ENCODE measurements at places on chromosomes 13 and 19.

DNA sequence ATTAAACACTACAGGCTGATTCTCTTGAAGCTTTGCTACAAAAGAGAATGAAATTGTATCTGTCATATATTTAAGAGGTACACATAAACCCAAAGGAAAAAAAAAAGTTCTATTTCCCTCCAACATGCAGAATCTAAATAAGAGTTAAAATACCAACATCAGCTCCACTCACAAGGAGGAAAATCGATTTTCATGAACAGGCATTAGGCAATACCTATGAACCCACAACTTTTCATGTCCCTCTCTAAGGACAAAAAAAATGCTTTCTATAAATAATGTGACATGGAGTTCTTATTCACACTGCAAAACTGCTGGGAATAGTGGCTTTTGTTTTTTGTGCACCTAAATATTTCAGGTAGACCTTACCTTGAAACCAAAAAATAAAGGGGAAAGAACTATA is 192.5 kb downstream of the KLF12 start:
- DNase-seq, result no peak

DNA sequence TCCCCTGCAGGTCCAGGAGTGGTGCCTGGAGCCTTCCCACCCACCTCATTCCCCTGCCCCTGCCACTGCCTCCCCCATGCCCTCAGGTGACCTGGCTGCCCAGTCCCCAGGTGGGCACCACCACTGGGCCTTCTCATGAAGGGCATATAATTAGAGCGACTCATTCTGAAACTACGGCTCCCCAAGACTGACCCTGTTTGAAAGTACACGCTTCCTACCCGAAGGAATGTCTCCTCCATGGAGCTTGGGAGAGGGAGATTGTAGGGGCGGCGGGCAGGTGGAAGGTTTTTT is 52.6 kb downstream of the GPR12 start:
- DNase-seq, result no peak

- no peak for DNase-seq
Observed at GRCh38 chr19:9321338-9321737, 2.6 kb upstream of the ZNF559 start.

DNA sequence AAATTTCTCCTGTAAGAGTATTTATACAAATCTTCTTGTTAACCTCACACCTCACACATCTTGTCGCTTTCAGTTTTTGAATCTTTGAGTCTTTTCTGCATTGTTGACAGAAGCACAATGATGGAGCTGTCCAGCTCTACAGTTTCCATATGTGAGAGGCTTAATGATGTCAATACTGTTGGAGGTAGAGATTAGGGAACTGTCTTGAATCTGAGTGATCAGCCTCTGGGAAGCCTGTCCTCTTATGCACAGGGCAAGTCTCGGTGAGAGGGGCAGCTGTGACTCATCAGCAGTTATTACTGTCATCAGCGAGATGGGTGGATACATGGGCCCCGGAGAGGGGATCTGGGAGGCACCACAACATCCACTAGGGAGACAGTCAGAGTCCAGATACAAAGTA is 4.6 kb upstream of the ITGBL1 start:
- DNase-seq, result no peak

GRCh38 chr19:30174791-30175190 is 197.4 kb upstream of the ZNF536 start:
- no peak for DNase-seq

DNA sequence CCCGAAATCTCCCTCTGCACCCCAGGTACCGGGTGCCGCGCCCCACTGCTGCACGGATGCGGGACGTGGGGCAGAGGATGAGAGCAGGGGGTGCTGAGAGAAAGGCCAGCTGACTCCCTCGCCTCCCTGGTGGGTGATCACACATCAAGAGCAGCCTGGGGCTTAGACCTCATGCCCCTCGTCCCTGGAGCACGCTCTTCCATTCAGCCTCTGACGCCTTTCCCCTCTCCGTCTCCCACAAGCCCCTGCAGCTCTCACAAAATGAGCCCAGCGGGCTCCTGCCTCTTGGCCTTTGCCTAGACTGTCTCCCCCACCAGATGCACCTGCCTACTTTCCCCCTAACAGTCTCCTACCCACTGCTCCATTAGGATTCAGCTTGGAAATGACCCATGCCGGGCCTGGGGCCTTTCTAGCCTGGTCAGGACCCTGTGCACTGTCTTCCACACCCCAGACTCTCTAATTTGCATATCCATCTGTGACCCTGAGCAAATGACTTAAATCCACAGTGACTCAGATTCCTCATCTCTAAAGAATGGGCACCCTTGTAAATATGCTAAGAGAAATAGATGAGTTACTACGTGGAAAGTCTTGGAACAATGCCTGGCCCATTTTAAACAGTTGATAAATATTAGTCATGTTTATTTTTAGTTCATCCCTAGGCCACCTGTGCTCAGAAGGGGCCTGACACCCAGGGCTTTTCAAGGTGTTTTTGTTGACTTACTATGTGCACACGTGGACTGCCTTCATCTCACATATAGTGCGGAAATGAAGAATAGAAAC is 582 bp upstream of the PTPRH start:
- no peak for DNase-seq

DNA sequence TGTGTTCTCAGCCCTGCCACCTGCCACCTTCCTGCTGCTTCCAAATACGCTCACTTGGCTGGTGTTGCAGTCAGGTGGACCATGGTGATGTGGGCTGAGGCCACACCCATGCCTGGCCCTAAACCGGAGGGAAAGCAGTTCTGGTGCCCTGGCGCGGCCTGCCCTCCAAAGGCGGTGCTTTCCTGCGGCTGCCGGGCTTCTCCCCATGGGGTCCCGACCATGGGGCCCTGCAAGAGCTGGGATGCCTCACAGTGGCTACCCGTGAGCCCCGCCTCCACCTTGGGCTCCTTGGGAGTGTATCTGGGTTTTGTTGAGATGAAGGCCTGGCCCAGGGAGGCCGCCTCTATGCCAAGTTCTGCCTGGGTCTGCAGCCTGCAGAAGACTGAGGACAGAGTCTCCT is 73.7 kb downstream of the ERICH6B start:
- no peak for DNase-seq

DNA sequence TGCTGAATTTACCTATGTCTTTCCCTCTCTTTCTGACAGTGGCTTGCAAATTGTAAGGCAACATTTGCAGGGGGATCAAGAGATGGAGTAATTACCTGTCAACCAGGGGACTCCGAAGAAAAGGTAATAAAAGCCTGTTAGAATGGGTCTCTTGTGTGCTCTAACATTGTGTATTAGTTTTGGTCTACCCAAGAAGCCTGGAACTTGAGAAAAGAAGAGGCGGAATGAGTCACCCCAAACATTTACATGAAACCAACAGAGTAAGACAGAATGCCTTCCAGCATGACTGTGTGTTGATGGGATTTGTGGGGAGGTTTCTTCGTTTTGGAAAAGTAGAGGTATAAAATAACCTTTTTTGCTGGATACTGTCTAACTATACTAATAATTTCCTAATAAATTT is 36.7 kb downstream of the ZAR1L start:
- no peak for DNase-seq

- no peak for DNase-seq
Observed at GRCh38 chr19:50701367-50701985, 18.1 kb downstream of the SHANK1 start.

- no peak for DNase-seq
Observed at GRCh38 chr19:19956434-19957075, 55.8 kb downstream of the ZNF93 start.

DNA sequence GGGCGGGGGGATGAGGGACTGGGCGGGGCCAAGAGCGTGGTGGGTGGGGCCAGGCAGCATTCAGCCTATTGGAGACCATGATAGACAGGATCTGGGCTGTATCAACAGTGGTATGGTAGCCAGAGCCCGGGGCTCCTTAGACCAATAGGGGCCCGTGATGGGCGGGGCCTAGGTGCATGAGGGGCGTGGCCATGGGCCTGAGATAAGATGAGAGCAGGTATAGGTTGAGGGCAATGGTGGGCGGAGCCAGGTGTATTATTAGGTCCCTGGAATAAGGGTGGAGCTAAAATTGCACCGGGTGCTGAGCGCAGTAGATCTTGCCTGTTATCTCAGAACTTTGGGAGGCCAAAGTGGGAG is 5.3 kb downstream of the ABCA7 start:
- peak; percentile 63 for DNase-seq

DNA sequence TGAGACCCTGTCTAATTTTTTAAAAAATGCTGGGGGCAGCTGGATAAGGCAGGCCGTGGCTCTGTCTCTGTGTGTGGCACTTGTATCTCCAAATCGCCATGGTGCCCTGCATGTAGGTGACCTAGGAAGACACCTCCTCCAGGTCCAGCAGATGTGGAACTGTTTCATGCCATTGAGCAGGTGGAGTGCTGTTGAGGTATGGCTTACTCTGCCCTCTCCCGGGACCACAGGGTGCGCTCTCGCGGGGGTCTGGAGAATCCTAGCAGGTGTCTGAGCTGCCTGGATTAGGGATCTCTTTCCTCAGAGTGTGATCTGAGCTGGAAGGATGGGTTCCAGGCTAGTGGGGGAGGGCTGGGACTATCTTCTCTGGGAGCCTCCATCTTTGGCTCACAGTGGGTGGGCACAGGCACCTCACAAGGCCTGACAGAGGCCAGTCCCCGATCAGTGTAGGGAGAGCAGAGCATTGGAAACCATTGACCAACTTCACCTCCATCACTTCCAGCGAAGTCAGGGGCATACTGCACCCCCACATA is 67.7 kb upstream of the TM9SF2 start:
- DNase-seq, result no peak

GRCh38 chr19:13069415-13070359 is 33.0 kb downstream of the LYL1 start:
- no peak for DNase-seq

GRCh38 chr19:46356149-46357055 is 9.5 kb downstream of the PPP5C start:
- no peak for DNase-seq

- no peak for DNase-seq
Observed at GRCh38 chr19:32186542-32187330, 158.7 kb upstream of the ZNF507 start.

- DNase-seq, result no peak
Observed at GRCh38 chr19:17997969-17998826, 9.8 kb upstream of the ARRDC2 start.

DNA sequence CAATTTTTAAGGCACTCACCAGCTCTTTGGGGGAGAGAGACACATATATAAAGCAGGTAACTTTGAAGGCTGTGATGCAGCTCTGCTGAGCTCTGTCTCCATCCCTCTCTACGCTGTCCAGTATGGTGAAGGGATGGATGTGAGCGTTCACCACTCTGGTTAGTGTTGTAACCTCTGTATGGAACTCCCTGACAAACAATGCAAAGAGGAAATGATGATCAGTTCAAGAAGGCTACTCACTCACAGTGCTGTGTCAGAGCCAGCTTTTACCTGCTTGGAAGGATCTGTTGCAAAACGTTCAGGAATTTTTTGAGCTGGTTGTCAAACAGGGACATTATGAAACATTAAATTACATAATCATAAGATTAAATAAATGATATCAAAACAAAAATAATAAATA is 90.8 kb upstream of the SLC10A2 start:
- no peak for DNase-seq

GRCh38 chr19:48806818-48807589 is 3.8 kb downstream of the BCAT2 start:
- no peak for DNase-seq

- no peak for DNase-seq
Observed at GRCh38 chr13:33087790-33088189, 71.6 kb downstream of the KL start.

GRCh38 chr19:5339950-5340636 is 519 bp downstream of the PTPRS start:
- DNase-seq, result no peak

DNA sequence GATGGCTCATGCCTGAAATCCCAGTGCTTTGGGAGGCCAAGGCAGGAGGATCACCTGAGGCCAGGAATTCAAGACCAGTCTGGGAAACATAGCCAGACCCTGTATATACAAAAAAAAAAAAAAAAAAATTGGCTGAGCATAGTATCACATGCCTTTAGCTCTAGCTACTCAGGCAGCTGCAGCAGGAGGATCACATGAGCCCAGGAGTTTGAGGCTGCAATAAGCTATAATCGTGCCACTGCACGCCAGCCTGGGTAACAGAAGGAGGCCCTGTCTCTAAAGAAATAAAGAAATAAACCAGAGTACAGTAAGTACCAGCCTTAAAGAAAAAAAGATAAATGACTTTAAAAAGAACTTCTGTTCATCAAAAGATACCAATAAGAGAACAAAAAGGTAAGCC is 52.9 kb downstream of the FAM124A start:
- DNase-seq, result no peak

- DNase-seq, result no peak
Observed at GRCh38 chr19:821231-821824, 427 bp downstream of the PLPPR3 start.

GRCh38 chr13:46643165-46643777 is 90.3 kb downstream of the LRCH1 start:
- DNase-seq, result no peak

- DNase-seq, result no peak
Observed at GRCh38 chr19:46381756-46382345, 31.5 kb downstream of the CCDC8 start.

DNA sequence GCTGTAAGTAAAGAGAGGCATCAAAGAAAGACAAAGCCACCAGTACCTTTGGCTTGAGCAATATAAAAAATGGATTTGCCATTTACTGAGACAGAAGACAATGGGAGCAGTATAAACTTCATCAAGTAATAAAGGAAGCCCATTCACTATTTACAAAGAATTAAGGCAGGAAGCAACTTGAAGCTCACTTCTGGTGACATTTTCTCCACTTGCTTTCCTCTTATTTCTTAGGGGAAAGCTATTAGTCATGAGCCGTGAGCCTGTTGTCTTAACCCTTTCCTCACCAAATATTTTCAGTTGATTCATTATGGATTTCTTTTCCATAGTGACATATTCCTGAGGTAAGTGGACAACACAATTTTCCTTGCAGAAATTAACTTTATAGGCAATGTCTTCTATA is 156.8 kb downstream of the DNAJC3 start:
- no peak for DNase-seq

GRCh38 chr19:49591731-49592485 is 926 bp downstream of the PRR12 start:
- no peak for DNase-seq

- no peak for DNase-seq
Observed at GRCh38 chr19:690203-690602, 5.0 kb downstream of the PRSS57 start.

DNA sequence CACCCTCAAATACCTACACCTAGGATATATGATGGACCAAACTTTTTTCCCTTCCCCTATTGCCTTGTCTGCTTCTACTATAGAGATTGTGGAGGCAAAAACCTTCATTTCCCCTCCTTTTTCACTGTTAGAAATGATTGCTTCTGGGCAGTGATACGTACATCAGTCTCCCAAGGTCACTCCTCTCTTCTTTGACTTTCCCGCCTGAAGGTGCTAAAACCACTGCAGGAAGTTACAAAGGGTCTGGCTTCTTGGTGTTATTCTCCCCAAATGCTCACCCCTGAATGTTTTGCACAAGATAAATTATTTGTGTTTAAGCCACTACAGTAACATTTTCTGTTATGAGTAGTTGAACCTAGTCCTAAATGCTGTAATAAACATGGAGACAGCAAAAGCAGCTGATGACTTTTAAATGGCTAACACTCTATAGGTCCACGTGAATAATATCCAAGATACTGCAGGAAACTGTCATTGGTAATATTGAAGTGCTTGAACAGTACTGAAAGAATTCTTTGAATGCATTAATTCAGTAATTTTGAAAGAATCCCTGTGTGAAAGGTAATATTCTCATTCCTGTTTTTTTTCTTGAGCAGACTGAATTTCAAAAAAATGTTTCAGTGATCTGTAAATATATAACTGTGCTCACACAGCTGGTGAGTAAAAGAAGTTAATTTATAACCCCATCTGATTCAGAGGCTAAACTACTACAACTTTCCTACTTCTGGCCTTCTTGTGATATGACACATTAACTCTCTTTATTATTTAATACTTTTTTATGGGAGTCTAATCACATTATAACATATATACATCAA is 865.1 kb downstream of the EFNB2 start:
- no peak for DNase-seq

- DNase-seq, result no peak
Observed at GRCh38 chr13:35225582-35225981, 250.9 kb downstream of the MAB21L1 start.
